CD4-positive, alpha-beta T cell treated with Interleukin-6 at 100 ng/mL for 8 hours (primary cell): ENCODE measurements at places on chromosomes 3 and 15.

GRCh38 chr3:89740080-89740880 lies 632.9 kb downstream of the EPHA3 start:
- no peak for DNase-seq

GRCh38 chr3:42652251-42652610 lies 1.3 kb upstream of the ZBTB47 start:
- no peak for DNase-seq

DNA sequence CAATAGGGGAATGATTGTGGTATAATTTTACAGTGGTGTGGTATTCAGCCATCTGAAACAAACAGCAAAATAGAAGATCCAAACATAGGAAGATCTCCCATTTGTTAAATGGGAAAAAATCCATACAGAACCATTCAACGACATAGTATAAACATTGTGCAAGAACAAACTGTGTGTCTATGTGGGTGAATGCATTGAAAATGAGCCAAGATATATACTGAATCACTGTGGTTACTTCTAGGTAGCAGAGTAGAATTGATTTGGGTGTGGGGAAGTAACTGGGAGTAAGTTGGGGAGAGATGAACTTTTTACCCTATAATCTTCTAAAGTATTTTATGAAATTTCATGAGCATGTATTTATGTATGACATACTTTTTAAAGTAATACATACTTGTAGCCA lies 123.1 kb upstream of the UMPS start:
- DNase-seq: no peak

GRCh38 chr3:26171006-26171405 lies 381.1 kb downstream of the OXSM start:
- DNase-seq: no peak

DNA sequence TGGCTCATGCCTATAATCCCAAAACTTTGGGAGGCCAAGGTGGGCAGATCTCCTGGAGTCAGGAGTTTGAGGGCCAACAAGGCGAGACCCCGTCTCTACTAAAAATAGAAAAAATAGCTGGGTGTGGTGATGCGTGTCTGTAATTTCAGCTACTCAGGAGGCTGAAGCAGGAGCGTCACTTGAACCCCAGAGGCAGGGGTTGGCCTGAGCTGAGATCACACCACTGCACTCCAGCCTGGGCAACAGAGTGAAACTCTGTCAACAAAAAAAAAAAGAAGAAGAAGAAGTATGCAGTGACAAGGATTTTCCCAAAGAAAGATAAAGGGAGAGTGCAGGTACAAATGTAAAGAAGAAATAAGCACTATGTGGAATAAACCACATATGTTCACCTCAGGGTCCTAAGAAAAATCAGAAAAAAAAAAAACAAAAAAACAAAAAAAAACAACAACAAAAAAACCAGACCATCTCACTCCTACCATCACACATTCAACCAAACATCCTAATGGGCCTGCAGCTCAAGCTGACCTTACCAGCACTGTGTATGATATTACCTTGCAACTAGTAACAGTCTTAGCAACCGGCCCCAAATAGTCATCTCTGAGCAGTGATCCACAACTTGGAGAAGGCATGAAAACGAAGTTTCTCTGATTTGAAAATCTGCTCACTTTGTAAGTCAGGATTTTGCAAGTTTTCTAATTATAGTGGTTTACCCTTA lies 296.7 kb upstream of the PROK2 start:
- no peak for DNase-seq

DNA sequence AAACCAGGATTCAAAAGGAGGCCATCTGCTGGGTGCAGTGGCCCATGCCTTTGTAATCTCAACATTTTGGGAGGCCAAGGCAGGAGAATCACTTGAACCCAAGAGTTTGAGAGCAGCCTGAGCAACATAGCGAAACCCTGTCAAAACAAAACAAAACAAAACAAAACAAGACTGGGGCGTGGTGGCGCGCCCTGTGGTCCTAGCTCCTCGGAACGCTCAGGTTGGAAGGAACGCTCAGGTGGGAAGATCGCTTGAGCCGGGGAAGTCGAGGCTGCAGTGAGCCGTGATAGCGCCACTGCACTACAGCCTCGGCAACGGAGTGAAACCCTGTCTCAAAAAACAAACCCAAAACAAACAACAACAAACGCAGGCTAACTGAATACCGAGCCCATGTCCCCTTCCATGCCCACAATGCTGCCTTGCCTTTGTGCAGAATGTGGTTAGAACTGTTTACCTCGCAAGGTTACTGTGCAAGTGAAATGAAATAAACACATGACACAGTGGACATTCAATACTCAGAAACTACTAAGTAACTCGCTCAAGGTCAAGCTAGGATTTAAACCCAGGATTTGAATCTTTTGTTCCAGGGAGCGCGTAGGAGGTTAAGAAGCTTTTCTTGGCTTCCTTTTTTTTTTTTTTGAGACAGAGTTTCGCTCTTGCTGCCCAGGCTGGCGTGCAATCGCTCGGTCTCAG lies 766 bp upstream of the EMC4 start:
- DNase-seq: no peak

DNA sequence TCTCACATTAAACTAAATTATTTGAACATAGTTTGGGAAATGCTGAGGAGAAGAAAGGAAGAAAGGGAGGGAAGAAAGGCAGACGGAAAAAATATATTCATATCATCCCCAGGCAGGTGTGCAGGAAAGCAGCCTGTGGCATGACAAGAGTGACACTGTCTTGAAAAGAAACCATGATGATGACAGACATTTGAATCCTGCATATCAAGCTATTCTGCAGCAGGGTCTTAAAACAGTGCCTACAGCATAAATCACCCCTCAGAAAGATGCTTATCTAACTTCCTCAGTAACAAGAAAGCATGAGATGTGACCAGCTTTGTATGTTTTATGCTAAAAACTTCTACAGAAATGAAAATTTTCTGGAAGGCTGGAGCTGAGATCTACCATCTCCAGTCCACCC lies 144.5 kb upstream of the GRM7 start:
- DNase-seq: no peak

DNA sequence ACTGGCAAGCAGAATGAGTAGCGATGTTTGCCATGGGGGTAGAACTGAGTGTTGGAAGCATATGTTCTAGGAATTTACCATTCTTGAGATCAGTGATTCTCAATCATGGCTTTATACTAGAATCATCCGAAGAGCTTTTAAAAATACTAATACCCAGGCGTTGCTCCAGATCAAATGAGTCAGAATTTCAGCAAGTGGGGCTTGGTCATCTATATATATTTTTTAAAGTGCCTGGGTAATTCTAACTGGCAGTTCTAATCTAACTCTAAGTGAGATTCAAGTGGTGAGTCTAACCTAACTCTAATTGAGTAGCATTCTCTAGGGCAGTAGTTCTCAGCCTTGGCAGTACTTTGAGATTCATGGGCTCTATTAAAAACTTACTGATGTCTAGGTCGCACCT lies 20.8 kb downstream of the TM4SF1 start:
- no peak for DNase-seq

GRCh38 chr3:128878556-128879124 lies 780 bp upstream of the ACAD9 start:
- peak; percentile 9 for DNase-seq

DNA sequence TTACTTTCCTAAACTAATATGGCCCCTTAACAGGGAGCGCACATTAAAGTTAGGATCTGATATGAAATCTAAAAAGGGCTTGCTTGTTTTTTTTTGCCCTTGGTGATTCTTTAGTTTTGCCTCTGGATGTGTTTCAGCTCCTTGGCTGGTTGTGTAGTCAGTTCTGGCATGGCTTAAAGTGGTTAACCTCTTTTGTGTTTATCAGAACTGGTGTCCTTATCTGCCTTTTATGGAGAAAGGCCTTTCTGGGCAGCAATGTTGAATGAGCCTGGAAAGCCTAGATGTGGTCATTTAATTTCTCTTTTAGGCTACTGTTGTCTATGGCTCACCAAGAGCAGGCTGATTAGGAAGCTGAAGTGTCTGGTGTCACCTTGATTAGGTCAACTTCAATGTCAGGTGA lies 254.5 kb upstream of the ROPN1 start:
- no peak for DNase-seq

DNA sequence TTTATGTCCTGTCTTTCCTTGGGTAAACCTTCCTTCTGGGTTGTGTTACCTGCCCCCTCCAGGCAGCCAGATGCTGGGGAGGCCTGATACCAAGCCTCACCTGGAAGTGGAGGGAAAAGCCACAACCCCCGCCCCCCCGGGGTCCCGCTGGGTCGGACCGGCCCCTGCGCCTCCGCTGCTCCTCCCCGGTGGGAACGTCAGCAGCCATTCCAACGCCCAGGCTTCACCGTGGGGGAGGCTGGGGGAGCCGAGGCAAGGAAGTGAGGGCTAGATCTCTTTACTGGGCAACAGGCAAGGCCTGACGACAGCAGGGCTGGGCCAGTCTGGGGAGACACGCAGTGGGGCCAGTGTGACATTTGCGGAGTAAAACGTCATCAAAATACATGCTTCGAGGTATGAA lies 53.0 kb upstream of the SNRPA1 start:
- no peak for DNase-seq

- DNase-seq: no peak
These were observed 699.6 kb downstream of the FHIT start for GRCh38 chr3:60551455-60552209.

DNA sequence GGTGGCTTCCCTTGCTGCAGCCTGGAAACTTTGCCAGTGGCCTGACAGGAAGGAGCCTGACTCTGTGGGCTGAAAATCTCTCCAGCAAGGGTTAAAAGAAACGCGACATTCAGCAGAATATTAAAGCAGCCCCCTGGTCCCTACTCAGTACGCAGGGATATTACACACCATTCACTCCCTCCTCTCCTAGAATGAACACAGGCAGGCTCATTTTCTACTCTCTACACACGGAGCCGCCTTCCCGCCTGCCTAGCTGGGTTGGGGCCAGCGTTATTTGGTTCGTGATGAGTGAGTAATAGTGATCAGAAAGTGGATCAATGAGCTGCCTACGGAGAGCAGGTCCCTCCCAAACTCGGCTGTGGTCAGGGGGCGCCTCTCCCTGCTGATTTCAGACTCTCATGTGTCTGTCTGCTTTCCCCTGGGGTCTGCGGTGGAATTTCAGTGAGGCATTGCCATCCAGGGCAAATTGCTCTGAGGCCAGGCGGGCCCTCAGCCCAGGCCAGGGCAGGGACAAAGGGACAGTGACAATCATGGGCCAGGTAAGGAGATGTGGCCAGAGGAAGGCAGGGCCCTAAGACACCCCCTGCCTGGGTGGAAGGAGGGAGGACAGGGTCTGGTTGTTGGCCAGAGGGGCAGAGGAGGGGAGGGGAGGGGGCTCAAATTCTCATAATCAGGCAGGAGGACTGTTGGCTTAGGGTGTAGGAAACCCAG lies 2.8 kb downstream of the EPHB1 start:
- DNase-seq: no peak

GRCh38 chr15:41772720-41773331 lies 1.5 kb upstream of the MAPKBP1 start:
- DNase-seq: peak; percentile 72

GRCh38 chr15:78682004-78682651 lies 41.1 kb upstream of the CHRNB4 start:
- no peak for DNase-seq

DNA sequence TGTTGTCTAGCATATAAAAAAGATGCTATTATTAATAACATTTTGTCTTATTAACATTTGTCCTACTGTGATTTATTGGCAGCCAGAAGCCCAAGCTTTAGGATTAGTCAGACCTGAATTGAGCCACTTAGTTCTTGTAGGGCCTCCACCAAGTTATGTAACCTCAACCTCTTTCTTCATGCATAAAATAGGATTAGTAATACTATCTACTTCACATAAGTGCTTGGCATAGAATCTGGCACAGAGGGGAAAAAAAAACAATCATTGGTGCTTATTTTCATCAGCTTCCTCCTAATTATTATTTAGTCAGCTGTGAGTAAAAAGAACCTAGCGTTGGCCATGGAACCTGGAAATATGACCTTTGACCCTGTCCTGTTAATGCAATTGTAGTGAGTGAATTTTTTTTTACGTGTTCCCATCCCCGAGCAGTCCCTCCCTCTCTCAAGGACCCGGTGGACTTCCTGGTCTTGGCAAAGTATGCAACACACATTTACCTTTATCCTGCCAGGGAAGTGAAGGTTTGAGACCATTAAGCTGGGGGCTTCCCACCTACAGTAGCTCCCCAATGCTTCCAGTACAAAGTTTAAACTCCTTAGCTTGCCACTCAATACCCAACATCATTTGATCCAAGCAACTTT lies 136.8 kb downstream of the FHIT start:
- no peak for DNase-seq

DNA sequence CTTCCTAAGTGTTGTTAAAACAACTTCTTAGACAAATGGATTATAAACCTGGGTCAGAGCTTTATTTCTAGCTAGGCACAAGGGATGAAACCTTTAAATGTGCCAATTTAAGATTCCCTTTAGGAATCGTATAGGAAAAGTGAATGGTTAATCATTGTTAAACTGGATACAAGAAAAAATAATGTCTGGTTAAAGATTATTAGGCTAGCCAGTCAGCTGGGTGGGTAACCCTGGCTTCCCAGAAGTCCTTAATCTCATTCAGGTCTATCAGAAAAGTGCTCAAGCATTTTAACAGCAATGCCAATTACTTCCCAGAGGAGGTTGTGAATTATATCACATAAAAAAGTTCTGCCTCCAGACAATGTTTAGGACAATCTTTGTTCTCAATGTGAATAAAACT lies 37.6 kb downstream of the NANOGP8 start:
- DNase-seq: no peak

DNA sequence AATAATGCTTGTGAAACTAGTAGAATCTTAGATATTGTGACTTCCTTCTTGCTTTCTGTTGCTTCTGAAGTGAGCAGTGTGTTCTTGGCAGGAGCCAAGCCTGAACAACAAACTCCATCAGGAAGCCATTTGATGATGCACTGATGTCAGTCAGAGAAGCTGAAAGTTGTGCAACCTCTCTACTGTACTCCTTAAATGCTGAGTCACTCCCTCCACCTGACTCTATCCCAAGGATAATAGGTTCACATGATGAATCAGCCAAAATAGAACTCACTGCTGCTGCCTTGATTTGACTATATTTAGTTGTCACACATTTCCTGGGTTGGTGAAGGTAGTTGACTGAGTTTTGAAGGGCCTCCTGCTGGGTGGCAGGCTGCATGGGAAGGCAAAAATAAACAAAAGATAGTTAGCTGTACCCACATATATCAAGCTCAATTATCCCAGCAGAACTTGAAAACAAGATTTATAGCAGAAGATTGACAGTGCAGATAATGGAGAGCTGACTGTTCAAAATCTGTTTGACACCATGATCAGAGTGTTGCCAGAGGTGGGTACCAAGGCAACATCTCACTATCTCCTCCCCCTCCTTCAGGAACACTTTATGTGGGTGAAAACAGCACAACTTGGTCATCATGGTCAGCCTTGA lies 328.4 kb upstream of the DPH6 start:
- DNase-seq: no peak

DNA sequence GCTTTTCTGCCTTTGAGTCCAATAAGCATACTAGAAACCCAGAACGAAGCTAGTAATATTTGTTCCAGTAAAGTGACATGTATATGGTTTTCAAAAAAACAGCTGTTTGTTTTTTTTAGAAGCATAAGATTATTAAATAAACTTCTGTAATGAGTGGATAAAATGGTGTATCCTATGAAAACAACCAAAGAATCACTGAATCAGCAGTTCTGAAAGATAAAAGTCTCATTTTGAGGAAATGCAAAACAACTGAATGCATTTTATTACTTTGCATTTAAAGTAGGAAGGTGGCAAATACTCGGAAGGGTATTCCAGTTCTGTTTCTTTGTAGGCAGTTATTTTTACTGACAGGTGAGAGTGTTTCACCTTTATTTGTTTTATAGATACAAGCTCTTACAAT lies 107.0 kb downstream of the CNTN4 start:
- DNase-seq: no peak

GRCh38 chr3:117587416-117587815 lies 877.8 kb downstream of the TUSC7 start:
- no peak for DNase-seq
